Effector memory CD4-positive, alpha-beta T cell (primary cell): ENCODE measurements at places on chromosomes 1 and 21.

GRCh38 chr1:228156941-228157728 is 7.4 kb downstream of the GJC2 start:
- DNase-seq = no peak

DNA sequence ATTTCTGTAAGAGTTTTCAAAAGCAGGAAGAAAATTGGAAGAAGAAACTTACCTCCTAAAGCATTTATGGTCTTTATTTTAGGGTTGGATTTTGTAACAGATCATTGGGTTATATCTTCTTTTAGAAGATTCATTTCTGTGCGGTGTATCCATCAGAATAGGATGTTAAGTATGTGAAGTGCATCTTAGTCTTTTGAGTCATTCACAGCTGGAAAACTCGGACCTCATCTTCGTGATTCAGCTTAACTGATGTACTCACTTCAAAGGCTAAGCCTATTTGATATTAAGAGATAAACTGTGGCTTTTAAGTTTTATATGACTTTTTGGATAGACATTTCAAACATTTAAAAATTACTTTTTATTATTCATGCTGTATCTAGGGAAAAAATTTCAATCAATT is 56.3 kb downstream of the GIPC2 start:
- DNase-seq = no peak

- DNase-seq = no peak
Observed at GRCh38 chr1:233627823-233628222, 13.9 kb downstream of the KCNK1 start.

DNA sequence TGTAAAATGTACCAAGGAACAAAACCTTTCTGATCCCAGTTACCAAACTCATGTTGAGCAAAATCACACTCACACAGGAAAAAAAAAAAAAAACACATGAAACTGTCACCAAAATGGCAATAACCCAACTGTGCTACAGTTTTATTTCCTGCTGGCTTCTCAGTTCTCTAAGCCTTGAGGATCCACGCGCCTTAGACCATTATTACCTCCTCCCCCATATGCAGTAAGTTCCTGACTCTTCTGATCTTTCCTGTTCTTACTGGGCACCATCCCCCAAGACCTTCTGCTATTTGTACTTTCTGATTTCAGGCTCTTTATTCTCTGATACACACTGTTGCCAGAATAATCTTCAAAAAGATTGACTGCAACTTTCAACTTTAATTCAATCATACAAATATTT is 79.6 kb downstream of the SLC45A1 start:
- no peak for DNase-seq

DNA sequence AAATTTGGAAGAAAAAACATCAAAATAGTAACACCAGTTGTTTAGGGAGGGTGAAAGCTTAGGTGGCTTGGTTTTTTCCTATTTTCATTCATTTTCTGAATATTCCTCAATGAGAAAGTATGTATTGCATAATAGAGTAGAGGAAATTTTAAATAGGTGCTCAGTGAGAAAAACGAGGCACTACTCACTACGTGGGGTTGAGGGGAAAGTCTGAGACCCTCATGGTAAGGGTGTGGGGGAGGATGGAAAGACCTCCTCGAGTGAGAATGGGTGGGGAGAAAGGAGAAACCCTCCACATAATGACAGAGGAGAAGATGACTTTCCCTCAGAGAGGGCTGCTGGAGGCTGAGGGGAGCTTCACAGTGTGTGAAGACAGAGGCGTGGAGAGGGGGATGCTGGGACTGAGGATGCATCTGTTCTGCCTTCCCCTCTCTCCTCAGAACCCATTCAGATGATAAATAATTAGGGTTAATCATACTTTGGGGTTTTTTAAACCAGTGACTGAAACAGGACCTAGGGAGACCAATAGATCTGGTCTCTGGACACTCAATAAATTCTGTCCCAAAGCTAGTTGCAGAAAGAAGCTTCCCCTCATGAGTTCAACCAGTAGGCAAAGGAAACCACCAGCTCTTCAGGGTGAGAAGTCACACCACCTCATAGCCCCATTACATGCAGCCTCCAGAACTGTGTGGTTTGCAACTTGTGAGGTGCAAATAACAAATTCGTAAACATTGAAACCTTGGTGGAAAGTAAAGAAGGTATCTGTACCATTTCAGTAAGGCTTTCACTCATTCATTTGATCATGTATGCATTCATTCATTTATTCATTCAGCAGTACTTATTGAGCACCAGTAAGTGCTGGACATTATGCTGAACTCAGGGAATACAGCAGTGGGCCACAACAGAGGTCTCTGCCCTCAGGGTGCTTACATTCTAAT is 17.1 kb downstream of the SLAMF7 start:
- DNase-seq = no peak
